ENCODE measurements at places on chromosomes 16 and 17.

- no peak for DNase-seq
These were observed 21.7 kb downstream of the MYL4 start for GRCh38 chr17:47230864-47231263.

DNA sequence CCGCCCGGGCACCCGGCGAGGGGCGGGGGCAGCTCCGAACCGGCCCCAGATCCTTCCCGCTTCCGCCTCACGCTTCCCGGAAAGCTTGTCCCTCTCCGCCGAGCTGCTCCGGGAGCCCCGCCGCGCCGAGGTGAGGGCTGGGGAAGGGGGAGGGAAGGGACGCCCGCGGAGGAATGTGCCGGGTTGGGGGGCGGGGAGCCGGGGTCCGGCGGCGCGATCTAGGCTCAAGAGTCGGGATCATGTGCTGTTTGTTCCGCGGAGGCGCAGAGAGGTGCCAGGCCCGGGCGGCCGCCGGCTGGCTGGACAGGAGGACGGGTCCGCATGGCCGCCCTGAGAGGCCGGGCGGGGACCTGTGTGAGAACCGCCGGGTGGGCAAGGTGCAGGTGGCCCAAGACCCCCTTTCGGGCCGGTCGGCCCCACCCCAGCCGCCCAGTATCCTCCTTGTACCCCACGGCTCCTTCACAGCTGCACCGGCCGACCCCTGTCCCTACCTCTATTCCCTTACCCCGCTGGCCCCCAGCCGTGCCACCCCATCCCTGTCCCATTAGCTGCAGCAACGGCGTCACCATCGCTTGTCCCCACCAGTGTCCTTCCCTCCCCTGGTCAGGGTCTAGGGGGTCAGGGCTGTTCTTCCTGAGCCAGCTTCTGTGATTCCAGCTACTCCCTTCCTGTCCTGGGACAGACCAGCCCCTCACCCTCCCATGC is 429 bp downstream of the KIF1C start:
- DNase-seq, result no peak

DNA sequence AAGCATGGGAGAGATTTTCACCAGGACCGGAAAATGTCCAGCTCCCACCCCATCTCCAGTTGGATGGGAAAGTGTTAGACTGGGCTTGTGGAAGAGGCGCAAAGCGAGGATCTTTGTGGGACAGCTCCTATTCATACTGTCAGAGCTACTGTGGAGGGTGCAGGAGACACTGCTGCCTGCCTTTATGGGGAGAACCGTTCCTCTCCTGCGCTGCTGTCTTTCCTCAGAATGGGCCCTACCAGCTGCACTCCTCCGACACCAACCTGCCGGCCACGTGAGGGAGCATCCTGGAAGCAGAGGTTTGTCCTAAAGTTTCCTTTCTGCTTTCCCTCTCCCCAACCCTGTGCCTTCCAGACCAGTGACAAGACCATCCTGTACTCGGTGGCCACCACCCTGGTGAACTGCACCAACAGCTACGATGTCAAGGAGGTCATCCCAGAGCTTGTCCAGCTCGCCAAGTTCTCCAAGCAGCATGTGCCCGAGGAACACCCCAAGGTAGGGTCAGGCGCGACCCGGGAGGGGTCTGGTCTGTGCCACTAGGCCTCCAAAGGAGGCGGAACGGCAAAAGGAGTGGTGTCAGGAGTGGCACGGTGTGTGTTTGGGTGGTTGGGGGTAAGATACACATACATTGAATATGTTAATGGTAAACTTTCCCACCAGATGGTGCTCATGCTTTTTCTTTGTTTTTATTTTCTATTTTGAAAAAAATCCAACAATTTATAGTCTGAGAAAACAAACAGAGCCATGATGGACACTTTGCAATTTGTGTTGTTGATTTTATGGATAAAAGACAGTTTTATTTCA is 23.0 kb downstream of the SLC35G3 start:
- DNase-seq, result no peak

- DNase-seq, result no peak
These were observed 3.1 kb downstream of the NFE2L1 start for GRCh38 chr17:48051283-48051682.

DNA sequence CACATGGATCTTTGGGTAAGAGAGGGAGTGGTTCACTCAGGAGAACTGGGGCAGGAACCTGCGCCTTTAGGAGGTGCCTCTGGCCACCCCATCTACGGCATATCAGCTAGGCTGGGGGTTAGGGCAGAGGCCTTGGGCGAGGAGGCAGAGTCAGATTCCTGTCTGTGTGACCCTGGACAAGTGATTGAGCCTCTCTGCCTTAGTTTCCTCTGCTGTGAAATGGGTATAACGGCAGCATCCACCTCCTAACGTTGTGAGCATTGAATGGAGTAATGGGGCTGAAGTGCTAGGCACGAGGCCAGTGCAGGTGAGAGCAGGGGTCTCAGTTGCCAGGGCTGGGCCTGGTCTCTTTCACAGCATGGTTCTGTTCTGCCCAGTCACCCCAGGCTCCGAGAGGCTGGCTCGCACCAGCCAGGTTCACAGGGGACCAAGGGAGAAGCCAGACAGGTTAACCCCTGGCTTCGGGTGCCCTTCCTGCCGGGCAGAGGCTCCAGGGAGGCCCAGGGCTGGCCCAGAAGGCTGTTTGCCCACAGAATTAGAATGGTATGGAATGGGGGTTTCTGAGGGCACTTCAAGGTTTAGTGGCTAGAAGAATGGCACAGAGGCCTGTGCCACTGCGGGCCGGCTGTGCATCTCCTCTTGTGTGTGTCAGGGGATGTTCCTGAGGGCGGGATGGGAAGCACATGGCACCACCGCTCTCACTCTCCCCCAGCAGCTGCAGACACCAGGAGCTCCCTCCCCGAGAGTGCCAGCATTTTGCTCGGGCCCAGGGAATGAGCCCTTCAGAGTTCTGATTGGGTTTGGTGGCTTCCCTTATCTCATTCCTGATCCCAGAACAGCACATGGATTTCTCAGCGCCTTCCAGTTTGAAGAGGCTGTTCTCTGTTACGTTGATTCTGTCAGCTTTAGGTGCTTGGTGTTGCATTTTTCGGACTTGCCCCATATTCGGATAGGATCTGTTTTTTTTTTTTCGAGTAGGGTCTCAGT is 23.8 kb downstream of the UNC13D start:
- DNase-seq, result no peak

DNA sequence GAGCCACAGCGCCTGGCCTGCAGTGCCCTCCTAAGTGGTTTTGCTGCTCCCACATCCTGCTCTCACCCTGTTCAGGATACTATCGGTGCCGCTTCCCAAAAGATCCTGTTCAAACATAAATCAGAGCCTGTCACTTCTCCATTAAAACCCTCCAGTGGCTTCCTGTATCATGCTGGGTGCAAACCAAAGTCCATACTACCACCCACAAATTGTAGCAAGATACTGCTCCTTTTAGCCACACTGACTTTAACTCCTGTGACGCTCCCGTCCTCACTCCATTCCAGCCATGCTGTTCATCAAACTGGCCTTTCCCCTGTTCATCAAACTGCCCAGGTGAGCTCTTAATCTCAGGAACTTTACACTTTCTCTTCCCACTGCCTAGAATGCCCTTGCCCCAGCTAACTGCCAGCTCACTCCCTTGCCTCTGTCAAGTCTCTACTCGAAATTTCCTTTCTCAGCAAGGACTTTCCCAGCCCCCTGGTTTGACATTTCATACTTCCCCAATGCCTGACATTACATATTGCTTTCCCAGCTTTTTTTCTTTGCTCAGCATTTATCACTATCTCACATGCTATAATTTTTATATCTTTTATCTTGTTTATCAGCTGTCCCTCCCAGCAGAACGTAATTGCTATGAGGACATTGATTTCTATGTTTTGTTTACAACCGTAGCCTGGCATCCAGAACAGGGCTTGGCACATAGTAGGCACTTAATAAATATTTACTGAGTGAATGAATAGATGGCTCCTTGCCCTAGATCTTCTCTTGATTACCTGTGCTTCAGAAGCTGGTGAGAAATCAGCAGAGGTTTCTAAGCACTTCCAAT is 44.3 kb upstream of the SMURF2 start:
- no peak for DNase-seq

DNA sequence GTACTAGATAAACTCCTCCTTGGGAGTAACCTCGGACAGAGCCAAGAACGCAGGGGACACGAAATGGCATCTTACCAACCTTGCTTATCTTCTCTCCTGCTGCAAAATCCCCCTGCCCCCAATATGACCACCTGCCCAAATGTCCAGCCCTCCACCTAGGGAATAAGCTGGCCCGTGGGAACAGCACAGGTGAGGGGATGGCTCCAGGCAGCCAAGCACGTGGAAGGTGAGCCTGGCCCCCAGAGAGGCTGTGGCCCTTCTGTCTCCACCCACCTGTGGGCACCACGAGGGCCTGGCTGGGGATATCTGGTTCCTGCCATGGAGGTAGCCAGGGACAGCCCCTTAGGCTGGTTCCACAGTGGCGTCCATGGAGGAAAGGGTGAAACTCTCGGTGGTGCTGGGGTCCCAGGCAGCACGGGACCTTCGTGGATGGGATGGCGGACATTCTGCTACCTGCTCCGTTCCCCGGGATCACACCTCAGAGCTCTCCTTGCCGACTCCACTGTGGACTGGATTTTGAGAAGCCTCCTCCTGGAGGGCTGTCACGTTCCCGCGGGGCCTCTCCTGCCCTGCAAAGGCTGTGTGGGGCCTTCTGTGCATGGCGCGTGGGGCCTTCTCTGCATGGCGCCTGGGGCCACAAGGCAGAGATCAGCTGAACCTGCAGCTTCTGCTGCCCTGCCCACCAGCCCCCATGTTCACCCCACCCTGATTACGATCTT is 388.5 kb upstream of the TNRC6C start:
- no peak for DNase-seq
